ENCODE measurements at places on chromosomes 4 and X.

GRCh38 chr4:59409647-59410046 lies 1790.5 kb upstream of the ADGRL3 start:
- DNase-seq = no peak

GRCh38 chr4:11746734-11747133 lies 318.0 kb upstream of the HS3ST1 start:
- DNase-seq = no peak

DNA sequence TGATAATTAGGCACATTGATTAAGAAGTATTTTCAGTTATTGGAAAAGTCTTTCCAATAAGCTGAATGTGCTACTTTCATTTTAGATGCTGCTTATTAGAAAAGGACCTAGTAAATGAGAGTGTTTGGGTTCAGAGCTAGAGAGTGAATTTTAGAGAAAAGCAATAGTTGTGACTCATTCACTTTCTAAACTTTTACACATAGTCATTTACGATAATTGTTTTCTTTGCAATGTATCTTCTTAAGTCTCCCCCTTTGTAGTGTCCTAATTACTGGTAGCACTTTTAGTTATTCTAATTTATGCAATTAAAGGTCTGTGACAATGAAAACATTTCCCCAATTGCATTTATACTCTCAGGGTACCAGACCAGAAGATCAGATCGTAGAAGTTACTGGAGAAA lies 1.3 kb downstream of the IL21 start:
- no peak for DNase-seq

- DNase-seq = no peak
These were observed 8.9 kb upstream of the RUFY3 start for GRCh38 chr4:70712604-70713452.

GRCh38 chrX:119273420-119274192 lies 37.5 kb downstream of the PGRMC1 start:
- no peak for DNase-seq
